ENCODE measurements at places on chromosomes 2 and 18. TPM values are rescaled to one million over a fixed set of nuclear protein-coding genes. Genes with fewer than 3 reads are reported as not detected.
A peak's percentile ranks its signal among the peaks of the same experiment; 100 is the strongest.

DNA sequence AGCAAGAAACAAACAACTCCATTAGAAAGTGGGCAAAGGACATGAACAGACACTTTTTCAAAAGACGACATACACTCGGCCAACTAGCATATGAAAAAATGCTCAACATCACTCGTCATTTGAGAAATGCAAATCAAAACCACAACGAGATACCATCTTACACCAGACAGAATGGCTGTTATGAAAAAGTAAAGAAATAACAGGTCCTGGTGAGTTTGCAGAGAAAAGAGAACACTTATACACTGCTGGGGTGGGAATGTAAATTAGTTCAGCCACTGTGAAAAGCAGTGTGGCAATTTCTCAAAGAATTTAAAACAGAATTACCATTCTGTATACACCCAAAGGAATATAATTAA, 130.5 kb downstream of the PLCL1 start:
- DNase-seq, result no peak
- H3K4me1 ChIP-seq, result peaks cover 19% of the 10 kb centered on the region
- no peak overlapping the region for H3K27ac ChIP-seq
- H3K4me3 ChIP-seq, result peak overlapping the region; percentile 13
- no peaks in the 10 kb centered on the region for H3K36me3 ChIP-seq
- H3K27me3 ChIP-seq, result no peaks in the 10 kb centered on the region

Gene IL36B
- total RNA-seq, result not detected

Gene GKN2
- not detected for total RNA-seq

GRCh38 chr2:164868563-164869419, 27.2 kb upstream of the COBLL1 start:
- H3K36me3 ChIP-seq, result no peaks in the 10 kb centered on the region
- H3K4me3 ChIP-seq, result no peak overlapping the region
- H3K27ac ChIP-seq, result no peak overlapping the region
- no peaks in the 10 kb centered on the region for H3K27me3 ChIP-seq
- H3K4me1 ChIP-seq, result no peaks in the 10 kb centered on the region

GRCh38 chr2:119283873-119284331, 60.3 kb downstream of the STEAP3 start:
- no peak overlapping the region for H3K27ac ChIP-seq
- no peaks in the 10 kb centered on the region for H3K4me1 ChIP-seq
- H3K27me3 ChIP-seq, result no peaks in the 10 kb centered on the region
- H3K36me3 ChIP-seq, result no peaks in the 10 kb centered on the region

- no peak overlapping the region for H3K27ac ChIP-seq
- DNase-seq, result no peak
- H3K27me3 ChIP-seq, result peaks cover 21% of the 10 kb centered on the region
- peaks cover 7% of the 10 kb centered on the region for H3K4me1 ChIP-seq
- peaks cover 1% of the 10 kb centered on the region for H3K36me3 ChIP-seq
- no peak overlapping the region for H3K4me3 ChIP-seq
These were observed 9.0 kb upstream of the IMPACT start for GRCh38 chr18:24417480-24417879.

Gene SPC25
- total RNA-seq, result 32.0 TPM

Gene CHRNA1
- not detected for total RNA-seq

Gene GAREM1
- total RNA-seq, result not detected

- no peak overlapping the region for H3K4me3 ChIP-seq
- H3K27me3 ChIP-seq, result no peaks in the 10 kb centered on the region
- no peaks in the 10 kb centered on the region for H3K36me3 ChIP-seq
- H3K4me1 ChIP-seq, result no peaks in the 10 kb centered on the region
- no peak overlapping the region for H3K27ac ChIP-seq
These were observed 80.3 kb downstream of the EDAR start for GRCh38 chr2:108908713-108909070.

GRCh38 chr2:113275556-113276215, 3.0 kb downstream of the PAX8 start:
- no peaks in the 10 kb centered on the region for H3K36me3 ChIP-seq
- peaks cover 56% of the 10 kb centered on the region for H3K27me3 ChIP-seq
- DNase-seq, result no peak
- H3K27ac ChIP-seq, result no peak overlapping the region
- H3K4me3 ChIP-seq, result no peak overlapping the region

GRCh38 chr2:45771261-45771660, 119.8 kb downstream of the PRKCE start:
- no peak overlapping the region for H3K4me3 ChIP-seq
- no peaks in the 10 kb centered on the region for H3K27me3 ChIP-seq
- no peak for DNase-seq
- no peak overlapping the region for H3K27ac ChIP-seq
- H3K36me3 ChIP-seq, result no peaks in the 10 kb centered on the region

- H3K27ac ChIP-seq, result no peak overlapping the region
- no peaks in the 10 kb centered on the region for H3K36me3 ChIP-seq
- no peak for DNase-seq
These were observed 126.3 kb upstream of the HS6ST1 start for GRCh38 chr2:128444816-128445522.

Gene CXCR4
- 97.0 TPM for total RNA-seq
